NCI-H2081 treated with DMSO at 0.1 percent for 48 hours (cell line): ENCODE measurements at places on chromosomes 7 and 10.

DNA sequence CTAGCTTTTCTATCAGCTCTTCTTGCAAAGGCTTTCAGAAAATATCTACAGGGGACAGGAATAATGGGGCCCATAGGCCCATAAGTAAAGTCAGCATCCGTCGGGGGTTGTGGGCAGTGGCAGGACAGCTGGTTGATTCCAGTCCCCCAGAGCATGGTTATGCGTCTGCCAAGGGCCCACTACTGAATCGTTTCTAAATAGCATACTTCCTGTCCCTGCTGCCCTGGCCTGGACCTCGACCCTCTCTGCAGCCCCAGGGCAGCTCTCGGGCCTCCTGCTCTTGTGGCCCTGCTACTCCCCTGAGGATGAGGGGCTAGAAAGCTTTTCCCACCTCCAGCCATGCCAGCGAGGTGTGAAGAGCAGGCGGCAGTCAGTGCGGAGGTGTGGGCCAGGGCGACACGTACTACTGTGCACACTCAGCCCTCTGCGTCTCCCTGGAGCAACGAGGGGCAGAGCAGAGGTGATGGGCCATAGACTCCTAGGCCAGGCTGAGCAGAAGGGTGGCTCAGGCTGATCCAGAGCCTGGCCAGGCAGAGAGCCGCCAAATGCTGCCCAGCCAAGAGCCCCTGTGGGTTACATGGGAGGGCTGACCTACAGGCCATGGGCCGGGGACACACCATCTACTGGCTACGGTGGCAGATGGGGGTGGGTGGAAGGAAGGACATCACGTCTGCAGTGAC lies 4.7 kb upstream of the OPN4 start:
- no peak for DNase-seq

DNA sequence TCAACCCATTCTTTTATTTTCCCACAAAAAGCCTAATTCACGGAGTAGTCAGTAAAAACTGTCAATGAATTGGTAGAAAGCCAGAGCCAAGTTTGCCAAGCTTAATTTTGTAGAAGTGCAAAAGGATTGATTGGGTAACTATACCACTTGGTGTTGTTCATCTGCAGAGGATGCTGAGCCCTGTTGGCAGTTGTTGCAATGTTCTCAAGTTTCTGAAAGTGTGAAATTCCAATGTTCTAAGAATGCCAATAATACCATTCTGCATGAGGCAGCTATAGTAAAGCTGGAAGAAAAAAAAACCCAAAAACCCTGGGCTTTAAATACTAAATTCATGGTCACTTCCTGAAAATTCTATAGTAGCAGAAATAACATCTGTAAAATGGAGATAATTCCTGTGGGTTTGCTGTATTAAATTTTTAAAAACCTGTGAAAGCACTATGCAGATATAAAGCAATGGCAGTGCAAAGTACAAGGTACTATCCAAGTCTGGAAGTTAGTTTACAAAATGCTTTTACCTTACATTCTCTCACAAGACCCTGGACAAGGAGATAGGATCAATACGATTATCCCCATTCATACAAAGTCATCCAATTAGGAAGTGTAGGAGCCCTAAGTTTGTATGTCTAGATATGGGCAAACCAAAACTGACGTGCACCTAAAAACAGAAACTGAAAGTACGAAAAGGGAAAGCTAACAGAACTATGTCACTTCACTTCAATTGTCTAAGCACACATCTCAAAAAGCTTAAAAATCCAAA lies 6.0 kb upstream of the PON1 start:
- DNase-seq, result no peak

DNA sequence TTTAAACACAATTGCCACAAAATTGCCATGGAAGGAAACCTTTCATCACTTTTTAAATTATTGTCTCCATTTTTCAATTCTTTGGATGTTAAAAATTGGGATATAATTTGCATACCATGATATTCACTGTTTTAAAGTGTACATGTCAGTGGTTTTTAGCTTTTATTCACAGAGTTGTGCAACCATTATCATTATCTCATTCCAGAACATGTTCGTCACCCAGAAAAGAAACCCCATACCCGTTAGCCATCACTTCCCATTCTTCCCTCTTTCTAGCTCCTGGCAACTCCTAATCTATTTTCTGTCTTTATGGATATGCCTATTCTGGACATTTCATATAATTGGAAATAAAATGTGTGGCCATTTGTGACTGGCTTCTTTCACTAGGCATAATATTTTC lies 260.3 kb upstream of the FERD3L start:
- no peak for DNase-seq

- no peak for DNase-seq
Observed at GRCh38 chr10:17645621-17646345, 1.8 kb downstream of the STAM start.

GRCh38 chr10:61609701-61610100 lies 53.0 kb upstream of the CABCOCO1 start:
- no peak for DNase-seq

- no peak for DNase-seq
Observed at GRCh38 chr7:47128700-47129099, 453.2 kb downstream of the TNS3 start.

DNA sequence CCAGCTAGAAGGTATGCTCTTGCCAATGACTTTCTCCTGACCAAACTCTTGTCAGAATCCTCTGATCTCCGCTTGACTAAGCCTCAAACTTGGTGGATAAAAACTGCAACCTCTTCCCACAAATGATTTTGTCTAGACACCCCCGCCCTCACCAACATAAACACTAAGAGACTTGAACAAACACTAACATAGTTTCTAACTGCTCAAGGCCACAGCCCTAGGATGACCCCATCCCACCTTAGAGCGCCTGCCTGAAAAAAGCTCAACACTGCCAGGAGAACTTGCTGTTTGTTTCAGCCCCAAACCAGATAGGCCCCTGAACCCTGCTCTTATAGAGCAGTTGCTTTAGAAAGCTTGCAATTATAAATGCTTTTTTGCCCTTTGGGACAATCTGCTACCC lies 71.8 kb downstream of the LRRN3 start:
- no peak for DNase-seq

- no peak for DNase-seq
Observed at GRCh38 chr10:620417-620816, 69.1 kb downstream of the DIP2C start.

GRCh38 chr10:570628-571163 lies 118.8 kb downstream of the DIP2C start:
- no peak for DNase-seq

GRCh38 chr7:134515569-134516468 lies 11.5 kb upstream of the AKR1B10 start:
- no peak for DNase-seq
